ENCODE measurements at places on chromosomes 5 and 9. TPM values are rescaled to one million over a fixed set of nuclear protein-coding genes. Genes with fewer than 3 reads are reported as not detected.

GRCh38 chr5:115936031-115936430 is 26.2 kb upstream of the LVRN start:
- no peaks in the 10 kb centered on the region for H3K27me3 ChIP-seq
- H3K4me1 ChIP-seq: no peaks in the 10 kb centered on the region
- no peaks in the 10 kb centered on the region for H3K36me3 ChIP-seq
- H3K4me3 ChIP-seq: no peak overlapping the region

DNA sequence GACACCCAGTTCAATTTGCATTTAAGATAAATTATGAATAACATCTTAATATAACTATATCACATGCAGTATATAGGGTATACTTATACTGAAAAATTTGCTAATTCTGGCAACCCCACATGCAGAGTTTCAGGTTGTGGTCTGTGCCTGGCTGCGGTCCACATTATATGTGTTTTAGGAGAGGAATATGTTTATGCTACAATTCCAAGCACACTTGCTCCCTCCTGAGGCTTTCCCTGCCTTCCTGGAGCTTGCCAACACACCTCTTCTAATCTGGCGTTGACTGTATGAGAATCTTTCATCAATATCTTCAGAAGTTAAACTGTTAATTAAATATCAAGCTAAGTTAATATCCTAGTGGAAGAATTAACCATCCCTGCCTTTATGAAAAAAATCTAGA is 45.2 kb downstream of the SEMA5A start:
- DNase-seq: no peak
- no peaks in the 10 kb centered on the region for H3K4me1 ChIP-seq
- no peaks in the 10 kb centered on the region for H3K27me3 ChIP-seq
- no peak overlapping the region for H3K4me3 ChIP-seq
- no peak overlapping the region for H3K27ac ChIP-seq
- no peaks in the 10 kb centered on the region for H3K36me3 ChIP-seq

- no peaks in the 10 kb centered on the region for H3K36me3 ChIP-seq
- H3K4me1 ChIP-seq: no peaks in the 10 kb centered on the region
- DNase-seq: no peak
- H3K27me3 ChIP-seq: no peaks in the 10 kb centered on the region
- no peak overlapping the region for H3K4me3 ChIP-seq
These were observed 55.6 kb downstream of the CMYA5 start for GRCh38 chr5:79745255-79745654.

DNA sequence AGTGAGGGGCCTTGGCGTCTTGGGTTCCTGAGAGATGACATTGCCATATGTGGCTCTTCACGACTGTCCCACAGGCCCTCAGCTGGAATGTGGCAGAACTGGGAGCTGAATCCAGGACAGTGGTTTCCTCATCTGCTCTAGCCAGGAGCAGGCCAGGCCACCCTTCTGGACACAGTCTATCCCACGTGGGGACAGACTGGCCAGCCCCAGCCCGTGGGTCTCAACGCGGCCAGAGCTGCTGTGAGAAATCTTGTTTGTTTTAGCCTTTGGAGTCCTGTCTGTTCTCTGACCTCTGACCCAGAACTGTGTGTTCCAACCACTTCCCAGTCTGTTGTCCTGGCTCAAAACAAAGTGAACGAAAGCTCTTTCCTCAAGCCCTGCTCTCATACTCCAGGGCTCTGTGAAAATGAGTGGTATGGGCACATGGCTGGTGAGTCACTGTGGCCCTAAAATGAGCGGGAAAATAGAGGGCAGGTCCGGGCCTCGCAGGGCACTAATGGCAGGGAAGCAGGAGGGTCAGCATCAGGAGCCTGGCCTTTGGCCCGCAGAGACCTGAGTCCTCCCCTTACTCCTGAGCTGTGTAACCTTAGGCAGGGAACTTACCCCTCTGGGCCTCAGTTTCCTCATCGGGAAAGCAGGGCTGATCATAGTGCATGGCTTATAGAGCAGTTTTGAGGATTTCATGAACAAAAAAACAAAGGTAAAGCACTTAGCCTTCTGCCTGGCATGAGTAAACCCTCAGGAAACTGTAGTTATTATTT is 34.8 kb upstream of the GLRX start:
- H3K27ac ChIP-seq: peak overlapping the region; percentile 77
- no peak overlapping the region for H3K4me3 ChIP-seq
- no peaks in the 10 kb centered on the region for H3K27me3 ChIP-seq
- no peaks in the 10 kb centered on the region for H3K36me3 ChIP-seq
- H3K4me1 ChIP-seq: peaks cover 2% of the 10 kb centered on the region

DNA sequence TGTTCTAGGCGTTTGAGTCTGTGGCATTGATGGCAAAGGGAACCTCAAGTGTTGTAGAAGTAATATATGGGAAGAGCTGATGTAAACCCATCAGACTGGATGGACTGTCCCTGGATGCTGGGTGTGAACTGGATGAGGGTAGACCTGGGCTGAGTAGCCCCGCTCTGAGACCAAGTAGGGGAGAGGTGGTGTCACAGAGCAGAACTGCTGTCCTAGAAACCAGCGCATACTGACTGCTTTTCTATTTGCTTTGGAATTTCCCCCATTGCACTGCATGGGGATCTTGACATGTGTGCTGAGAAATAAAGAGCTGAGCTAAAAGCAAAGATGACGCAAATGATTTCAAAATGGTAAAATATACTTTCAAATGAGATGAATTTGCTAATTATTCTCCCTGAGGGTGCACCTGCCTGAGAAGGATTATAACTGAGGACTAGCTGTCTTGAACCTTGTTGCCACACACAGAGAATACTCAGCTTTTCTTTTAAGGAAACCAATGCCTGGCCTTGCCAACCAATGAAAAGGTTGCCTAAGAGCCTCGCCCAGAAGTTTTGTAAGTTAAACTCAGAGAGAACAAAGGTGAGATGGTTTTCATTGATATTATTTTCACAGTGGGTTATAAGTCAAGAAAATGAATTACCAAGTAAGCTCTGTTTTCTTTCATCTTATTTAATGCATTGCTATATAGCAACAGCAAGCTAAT is 44.8 kb downstream of the NIM1K start:
- H3K27ac ChIP-seq: no peak overlapping the region
- no peaks in the 10 kb centered on the region for H3K36me3 ChIP-seq
- no peaks in the 10 kb centered on the region for H3K4me1 ChIP-seq
- no peaks in the 10 kb centered on the region for H3K27me3 ChIP-seq

DNA sequence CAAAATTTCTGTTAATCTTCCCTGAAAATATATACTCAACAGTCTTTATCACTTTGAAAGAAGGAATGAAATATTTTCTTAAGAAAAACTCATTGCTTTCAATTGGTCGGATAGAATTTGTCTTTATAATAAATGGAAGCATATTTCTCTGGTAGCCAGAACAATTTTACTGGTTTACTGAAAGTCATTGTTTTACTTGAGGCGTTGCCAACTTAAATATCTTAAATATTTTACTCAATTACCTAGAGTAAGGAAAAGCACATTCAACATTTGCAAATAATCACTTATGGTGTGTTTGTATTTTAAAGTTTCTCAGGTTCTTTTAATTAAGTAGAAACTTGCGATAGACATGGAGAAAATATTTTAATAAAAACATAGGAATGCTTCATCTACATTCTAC is 1181.7 kb downstream of the EFNA5 start:
- no peak overlapping the region for H3K4me3 ChIP-seq
- no peaks in the 10 kb centered on the region for H3K27me3 ChIP-seq
- H3K27ac ChIP-seq: no peak overlapping the region

DNA sequence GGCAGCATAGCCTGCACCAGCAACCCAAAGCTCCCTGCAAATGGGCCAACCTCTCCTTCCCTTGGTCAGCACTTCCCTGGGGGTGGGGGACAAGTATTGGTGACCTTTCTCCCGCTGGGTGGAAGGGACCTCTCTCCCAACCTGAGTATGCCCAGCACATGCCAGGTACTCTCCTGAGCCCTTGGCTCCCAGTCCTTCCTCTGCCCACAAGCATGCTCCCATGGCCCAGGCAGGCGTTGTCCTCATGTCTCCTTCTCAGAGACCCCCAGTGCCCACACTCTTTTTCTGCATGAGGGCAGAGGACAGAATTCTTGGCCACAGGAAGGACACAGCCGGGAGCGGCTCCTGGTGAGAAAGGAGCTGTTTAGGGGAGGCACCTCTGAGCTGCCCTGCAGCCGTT is 60.3 kb downstream of the PHF2 start:
- H3K4me1 ChIP-seq: no peaks in the 10 kb centered on the region
- no peak overlapping the region for H3K4me3 ChIP-seq
- peaks cover 58% of the 10 kb centered on the region for H3K36me3 ChIP-seq

Gene ANKRD31
- polyA plus RNA-seq: not detected

Gene PLEKHG4B
- polyA plus RNA-seq: 0.44 TPM

Gene HTR4
- 1.6 TPM for polyA plus RNA-seq

Measured in small intestine (tissue), 16 donors.